ENCODE measurements at places on chromosomes 2 and 18.

DNA sequence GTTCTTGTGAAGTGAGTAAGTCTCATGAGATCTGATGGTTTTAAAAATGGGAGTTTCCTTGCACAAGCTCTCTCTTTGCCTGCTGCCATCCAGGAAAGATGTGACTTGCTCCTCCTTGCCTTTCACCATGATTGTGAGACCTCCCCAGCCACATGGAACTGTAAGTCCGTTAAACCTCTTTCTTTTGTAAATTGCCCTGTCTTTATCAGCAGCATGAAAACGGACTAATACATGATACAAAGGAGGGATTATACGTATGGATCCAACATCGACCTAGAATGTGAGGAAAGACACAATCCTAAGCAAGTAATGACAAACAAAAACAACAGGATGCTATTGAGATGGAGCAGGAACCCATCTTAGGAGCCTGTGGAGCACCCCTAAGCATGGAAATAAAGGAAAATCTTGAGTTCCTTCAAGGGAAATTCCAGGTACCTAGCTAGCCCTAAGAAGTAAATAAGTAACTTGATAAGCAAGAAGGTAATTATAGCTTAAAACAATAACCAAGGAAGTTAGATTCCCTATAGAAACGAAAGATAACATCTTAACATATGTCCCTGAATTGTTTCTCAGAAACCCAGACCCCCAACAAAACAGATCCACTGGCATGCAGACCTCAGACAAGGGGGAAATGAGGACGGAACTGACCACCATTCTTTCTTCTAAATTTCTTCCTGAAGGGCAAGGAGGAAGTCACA lies 1.5 kb upstream of the TNFRSF11A start:
- DNase-seq: no peak

DNA sequence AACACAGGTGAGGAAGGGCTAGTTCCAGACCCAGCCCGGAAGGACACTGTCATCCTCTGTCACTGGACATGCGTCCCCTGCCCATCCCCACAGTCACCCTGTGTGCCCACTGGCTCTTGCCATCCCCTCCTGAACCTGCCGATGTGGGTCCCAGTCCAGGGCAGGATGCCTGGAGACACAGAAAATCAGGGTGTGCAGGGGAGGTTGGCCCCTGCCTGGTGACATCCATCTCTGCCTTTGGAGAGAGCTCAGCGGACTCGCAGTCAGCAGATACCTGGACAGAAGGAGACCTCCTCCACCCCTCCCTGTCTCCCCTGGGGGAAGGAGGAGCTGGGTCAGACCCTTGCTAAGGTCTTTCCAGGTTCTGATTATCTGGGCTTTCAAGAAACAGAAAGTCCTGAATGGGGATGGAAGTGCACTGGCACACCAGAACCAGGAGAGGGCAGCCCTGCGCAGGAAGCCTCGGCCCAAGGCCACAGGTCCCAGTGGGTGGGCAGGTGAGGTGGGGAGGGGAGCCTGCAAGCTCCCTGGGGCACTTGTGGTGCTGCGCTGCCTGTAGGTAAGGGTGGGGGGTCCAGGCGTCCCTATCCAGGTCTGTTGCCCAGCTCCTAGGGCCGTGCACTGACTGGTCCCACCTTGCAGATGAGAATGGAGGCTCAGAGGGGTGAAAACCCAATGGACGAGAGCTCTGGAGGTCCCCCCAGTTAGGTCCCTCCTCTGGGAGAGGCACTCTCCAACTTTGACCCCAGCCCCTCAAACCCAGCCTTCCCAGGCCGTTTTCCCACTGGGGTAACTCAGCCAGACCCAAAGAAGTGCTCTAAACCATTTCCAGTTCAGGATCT lies 9.7 kb upstream of the OTOS start:
- peak; percentile 28 for DNase-seq

DNA sequence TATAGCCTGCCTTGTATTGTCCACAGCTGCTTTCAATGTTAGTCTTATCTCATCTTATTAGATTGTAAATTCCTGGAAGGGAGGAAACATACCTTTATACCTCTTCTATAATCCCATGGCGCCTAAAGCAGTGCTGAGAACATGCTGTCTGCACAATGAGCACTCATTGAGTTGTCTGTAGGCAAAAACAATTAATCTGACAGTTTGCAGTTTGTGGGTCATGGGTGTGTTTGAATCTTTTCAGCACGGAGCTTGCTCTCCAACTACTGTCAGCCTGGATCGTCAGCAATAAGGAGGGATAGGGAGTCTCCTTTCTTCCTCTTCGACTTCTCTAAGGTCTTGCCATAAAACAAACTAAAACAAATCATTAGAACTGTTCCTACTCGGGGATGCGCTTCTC lies 26.5 kb upstream of the GREB1L start:
- no peak for DNase-seq

- no peak for DNase-seq
These were observed 111.5 kb downstream of the MAPK4 start for GRCh38 chr18:50671376-50671775.

GRCh38 chr18:68467957-68468356 lies 247.0 kb downstream of the TMX3 start:
- DNase-seq: no peak

DNA sequence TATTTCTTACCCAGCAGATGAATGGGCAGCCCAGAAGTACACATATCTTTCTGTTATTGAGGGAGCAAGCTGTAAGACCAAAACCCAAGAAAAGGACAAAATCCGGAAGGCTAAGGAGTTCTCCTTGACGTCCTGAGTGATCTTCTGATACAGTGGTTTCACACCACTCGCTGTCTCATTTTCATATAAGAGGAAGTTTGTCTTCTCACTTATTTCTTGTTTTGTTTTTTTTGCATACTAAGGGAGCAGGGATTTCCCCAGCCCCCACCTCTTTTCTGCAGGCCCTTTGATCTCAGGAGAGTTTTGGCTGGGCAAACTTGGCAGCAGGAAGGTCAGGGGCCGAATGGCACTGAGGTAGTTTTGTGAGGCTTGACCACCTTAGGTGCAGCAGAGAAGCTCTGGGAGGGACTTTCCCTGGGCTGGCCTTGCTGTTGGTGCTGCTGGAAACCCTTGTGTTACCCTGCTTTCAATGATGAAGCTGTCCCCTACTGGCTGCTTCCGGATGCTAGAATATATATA lies 13.3 kb downstream of the CHRNA1 start:
- peak; percentile 39 for DNase-seq

DNA sequence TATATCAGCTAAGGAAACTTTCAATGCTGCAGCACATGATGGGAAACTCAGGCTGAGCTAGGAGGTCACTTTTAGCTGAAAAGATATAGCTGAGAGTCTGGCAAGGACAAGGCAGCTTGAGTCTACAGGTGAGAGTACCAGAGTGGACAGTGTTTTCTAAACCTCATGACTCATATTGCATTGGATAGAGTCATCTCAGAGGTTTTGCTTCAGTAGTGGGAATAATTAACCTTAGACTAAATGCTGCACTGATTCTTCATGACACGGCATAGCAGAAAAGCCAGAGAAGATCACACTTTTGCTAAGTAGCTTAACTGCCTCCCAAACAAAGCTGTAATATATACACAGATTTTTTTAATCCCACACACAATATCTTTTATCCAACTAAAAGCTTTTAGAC lies 865.0 kb upstream of the CDH2 start:
- no peak for DNase-seq

DNA sequence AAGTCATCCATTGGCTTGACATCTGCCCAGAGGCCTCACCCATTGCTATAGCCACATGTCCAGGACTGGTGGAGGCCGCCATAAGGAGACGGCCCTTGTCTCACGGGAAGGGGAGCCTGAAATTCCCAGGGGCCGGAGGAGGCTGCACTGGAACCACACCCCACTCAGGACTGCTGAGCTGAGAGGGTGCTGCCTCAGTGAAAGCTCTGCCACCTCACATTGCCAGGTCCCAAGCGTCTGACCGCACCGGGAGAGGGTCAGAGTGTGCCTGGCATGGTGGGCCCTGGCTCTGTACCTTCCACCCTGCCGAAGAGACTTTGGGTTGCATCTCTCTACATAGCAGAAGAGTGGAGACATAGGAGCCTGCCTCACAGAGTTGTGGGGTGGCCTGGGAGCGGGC lies 134.1 kb upstream of the GLI2 start:
- no peak for DNase-seq

GRCh38 chr2:15665943-15666460 lies 74.3 kb downstream of the DDX1 start:
- DNase-seq: no peak

- DNase-seq: no peak
These were observed 62.5 kb upstream of the SMAD7 start for GRCh38 chr18:49013291-49013691.

DNA sequence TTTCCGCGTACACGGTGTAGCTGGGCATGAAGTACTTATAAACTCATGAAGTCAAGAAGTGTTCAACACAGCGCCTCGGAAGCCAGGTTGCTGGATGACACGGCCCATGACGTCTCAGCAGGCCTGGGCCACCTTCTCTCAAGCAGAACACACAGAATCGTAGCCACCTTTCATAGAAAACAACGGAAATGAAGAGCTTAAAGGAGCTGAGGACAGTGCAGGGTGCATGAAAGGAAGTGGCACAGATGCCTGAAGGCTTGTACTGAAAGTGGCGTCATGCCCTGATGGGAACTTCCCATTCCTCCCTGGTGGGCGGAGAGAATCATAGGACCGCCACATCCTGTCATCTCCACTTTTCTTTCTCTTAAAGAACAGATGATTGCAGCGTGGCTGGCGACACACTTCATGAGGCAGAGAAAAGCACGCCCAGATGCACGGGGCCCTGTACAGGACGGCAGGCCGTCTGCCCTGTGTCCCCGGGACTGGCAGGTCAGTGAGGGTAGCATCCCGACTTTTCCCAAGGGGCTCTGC lies 31.1 kb downstream of the HDAC4 start:
- peak; percentile 81 for DNase-seq

DNA sequence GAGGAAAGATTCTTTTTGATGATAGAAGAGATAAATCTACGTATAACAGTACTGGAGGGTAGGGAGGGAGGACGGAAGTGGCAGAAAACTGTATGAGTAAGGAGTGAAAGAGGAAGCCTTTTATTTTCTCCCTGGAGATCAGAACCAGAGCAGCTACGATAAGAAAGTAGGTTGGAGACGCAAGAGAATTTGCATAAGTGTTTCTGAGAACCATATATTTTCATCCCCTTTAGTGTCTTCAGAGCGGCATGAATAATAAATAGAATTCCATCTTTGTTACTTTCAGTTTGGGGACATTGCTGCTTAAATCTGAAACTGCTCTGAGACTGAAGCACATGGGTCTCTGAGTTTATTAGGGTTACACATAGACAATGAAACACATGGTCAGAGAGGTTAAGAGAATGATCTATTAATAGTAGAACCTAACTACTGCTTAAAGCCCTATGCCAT lies 230.2 kb upstream of the TNP1 start:
- no peak for DNase-seq

DNA sequence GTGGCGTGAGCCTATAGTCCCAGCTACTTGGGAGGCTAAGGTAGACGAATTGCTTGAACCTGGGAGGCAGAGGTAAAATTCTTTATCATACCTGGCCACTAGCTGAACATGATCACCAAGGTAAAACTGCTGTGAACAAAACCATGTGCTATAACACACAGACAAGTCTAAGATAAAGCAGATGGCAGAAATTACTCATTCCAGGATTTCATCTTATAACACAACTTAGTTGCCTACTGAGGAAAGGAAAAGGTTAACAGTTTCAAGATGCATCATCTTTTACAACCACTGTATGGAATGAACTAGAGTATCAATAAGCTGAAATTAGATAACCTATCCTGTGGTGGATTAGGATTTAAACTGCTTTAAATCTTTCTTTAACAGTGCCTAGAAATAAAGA lies 8.3 kb downstream of the ARL5A start:
- DNase-seq: no peak

DNA sequence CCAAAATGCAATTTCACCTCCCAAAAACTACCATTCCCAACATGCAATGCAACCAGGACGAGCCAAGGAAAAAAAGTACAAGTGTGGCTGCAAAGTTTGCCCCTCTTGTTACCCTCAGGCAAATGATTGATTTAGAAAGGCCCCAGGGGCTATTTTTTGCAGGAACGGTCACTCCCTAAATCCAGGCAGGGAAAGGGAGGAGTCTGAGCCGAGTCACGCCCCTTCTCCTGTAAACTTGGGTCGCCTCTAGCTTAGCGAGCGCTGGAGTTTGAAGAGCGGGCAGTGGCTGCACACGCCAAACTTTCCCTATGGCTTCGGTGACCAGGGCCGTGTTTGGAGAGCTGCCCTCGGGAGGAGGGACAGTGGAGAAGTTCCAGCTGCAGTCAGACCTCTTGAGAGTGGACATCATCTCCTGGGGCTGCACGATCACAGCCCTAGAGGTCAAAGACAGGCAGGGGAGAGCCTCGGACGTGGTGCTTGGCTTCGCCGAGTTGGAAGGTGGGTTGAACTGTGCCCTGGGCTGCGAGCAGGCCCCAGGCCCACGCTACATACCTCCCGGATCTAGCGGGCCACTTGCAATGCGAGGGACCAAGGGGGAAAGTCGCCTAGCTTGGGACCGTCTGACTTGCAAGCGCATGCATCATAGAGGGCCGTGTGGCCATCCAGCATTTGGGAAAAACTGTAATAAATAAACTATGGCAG lies at the start of gene GALM:
GALM (plus strand) TSS at position 261 of the 702 bp plus-strand sequence; CDS start at position 309, 48 bp downstream.
- DNase-seq: peak; percentile 74

DNA sequence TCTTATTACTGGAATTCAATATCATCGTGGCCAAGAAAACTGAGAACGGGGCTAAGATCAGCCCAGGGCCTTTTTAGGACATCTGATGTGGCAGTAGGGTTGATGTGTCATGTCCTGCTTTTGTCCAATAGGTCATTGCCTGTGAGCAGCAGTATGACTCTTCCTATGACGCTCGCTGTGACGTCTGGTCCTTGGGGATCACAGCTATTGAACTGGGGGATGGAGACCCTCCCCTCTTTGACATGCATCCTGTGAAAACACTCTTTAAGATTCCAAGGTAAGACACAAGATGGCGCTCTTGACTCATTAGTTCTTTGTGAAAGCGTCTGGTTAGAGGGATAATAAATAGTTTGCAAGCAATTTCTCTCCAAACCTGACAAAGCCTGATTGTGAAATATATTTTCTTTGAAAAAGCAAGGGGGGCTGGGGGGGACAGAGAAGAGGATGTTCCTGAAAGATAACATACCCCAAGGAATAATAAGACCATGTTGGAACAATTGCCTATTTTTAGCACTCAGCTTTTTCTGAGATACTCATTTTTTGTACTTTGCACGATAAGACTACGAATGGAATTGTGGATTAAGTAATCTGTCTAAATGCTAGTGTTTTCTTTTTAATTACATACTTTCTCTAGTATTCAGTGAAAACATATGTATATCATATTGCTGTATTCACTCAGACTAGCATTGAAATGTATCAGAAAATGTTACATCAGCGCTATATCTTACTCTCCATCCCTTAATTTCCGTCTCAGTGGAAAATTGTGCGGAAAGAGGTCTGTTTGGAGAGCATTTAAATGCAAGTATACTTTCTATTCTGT lies 58.1 kb downstream of the MYO3B start:
- no peak for DNase-seq

GRCh38 chr2:142914507-142915313 lies 37.2 kb downstream of the KYNU start:
- DNase-seq: no peak

DNA sequence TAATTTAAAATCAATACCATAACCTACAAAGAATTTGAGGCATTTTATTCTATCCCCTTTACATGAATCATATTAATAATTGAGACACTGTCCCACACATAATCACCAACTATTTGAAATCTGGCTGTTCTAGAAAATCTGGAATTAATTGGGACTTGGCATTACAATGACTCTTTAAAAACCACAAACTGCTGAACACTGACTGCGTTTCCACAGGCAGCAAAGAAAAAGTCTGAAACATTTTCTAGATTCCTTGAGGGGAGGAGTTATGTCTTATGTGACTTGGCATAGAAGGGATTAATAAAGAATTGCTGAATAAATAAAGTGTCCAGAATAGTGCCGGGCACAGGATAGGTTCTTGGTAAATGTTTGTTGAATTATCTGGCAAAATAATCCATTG lies 61.4 kb downstream of the GPR39 start:
- DNase-seq: no peak

GRCh38 chr2:96356889-96357288 lies 21.3 kb downstream of the NCAPH start:
- no peak for DNase-seq

Data from activated CD4-positive, alpha-beta memory T cell treated with anti-CD3 and anti-CD28 coated beads, Interleukin-2, amount 10 ng/mL, durations not matched to agents 7 days and 5 days (primary cell).